ENCODE measurements at places on chromosomes 16 and 17.
A peak's percentile ranks its signal among the peaks of the same experiment; 100 is the strongest.

- no peak for DNase-seq
Observed at GRCh38 chr16:23840310-23840709, 4.5 kb downstream of the PRKCB start.

DNA sequence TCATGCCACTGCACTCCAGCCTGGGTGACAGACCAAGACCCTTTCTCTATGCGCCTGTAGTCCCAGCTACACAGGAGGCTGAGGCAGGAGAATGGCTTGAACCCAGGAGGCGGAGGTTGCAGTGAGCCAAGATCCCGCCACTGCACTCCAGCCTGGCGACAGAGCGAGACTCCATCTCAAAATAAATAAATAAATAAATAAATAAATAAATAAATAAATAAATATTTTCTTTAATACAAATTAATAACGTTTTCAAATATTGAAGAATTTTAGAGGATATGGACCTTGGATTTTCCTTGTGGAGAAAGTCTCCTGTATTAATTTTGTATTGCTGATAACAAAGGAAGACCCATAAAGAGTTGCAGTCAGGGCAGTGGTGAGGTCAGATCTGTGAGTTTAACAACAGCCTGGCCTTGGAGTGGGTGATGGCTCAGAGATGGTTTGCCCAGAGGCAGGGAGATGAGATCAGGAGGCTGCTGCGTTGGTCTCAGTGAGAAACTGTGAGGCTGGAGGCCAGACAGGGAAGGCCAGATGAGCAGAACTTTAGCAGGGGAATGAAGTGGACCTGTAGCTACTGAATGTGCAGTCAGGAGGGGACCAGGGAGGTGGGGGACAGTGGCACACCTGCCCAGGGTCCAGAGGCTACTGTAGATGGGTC, 4.4 kb upstream of the ASGR1 start:
- no peak for DNase-seq

DNA sequence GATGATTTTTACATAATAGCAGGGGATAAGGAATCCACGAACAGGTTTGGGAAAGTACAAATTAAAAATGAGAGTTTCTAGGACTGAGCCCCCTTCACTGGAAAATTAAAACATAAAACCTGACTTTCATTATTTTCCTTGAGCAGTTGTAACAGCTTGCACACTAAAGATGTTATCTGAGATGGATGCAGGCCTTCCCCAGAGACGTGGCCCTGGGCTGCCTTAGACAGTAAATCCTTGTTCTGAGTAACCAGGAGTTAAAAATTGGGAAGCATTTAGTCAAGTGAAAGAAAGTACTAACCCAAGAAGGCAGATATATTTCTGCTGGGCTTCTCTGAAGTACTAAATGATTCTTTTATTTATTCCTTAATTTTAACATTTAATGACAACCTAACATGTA, 432.2 kb upstream of the KIF2B start:
- no peak for DNase-seq

GRCh38 chr17:32523017-32523680, 36.4 kb downstream of the CDK5R1 start:
- no peak for DNase-seq

DNA sequence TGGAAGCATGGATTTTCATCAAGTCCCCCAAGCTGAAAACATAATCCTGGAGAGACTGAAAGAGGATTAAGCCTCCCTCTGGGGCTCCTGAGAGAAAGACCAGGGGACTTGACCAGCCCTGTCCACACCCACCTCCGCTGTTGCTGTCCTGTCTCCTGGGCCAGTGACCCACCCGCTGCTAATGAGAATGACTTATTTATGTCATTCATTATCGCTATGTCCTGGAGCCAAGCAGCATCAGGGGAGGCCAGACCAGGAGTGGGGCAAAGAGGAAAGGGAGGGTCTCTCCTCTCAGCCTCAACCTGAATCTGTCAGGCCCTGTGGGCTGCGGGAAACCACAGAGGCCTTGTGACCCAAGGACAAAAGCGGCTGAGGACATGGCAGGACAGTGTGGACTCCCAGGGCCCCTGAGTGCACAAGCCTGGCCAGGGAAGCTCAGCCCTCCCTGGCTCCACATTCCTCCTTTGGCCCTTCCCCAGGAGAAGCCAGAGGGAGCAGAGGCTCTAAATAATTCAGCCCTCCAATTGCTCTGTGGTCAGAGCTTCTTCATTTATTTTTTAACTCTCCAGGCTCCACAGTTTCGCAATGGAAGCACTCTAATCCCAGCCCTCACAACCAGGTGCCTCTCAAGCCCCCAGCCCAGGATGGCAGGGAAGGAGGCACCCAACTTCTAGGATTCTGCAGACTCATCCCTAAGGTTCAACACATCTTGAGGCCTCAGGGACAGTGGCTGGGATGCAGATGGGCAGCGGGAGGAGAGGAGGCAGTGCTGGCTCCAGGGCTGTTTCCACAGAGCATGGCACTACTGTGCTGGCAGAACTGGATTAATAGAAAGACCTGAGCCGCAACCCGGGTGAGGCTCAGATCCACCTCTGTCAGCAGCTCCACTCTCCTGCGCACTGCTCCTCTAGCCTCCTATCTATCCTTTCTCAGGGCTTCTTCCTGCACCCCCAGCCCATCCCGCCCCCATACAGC, 19.1 kb downstream of the CUEDC1 start:
- DNase-seq = peak; percentile 77

Data from D721Med (cell line).